ENCODE measurements at places on chromosomes 5 and 9. TPM values are rescaled to one million over a fixed set of nuclear protein-coding genes. Genes with fewer than 3 reads are reported as not detected.

Gene NUTM2F
- total RNA-seq: not detected

Gene PCDHGB5
- total RNA-seq: 0.50 TPM

Gene ANKRD31
- total RNA-seq: 0.69 TPM

Gene S100Z
- total RNA-seq: not detected

Gene KIF12
- not detected for total RNA-seq

Gene EMB
- 28.1 TPM for total RNA-seq

Gene OR1L8
- total RNA-seq: not detected

Gene SLC36A2
- not detected for total RNA-seq

Gene QRFP
- total RNA-seq: not detected

Gene CRB2
- total RNA-seq: not detected

Gene IL31RA
- not detected for total RNA-seq

Gene DRD1
- total RNA-seq: not detected

Gene IL13
- not detected for total RNA-seq

Gene C5orf58
- total RNA-seq: not detected

Gene PCDHGA12
- 13.8 TPM for total RNA-seq

Gene IRX2
- 5.8 TPM for total RNA-seq

Gene ESM1
- not detected for total RNA-seq

Gene ECM2
- total RNA-seq: not detected

Gene TOR1A
- total RNA-seq: 24.7 TPM

GRCh38 chr5:127801751-127802476 lies 98.7 kb downstream of the CCDC192 start:
- no peak for DNase-seq

- DNase-seq: peak; percentile 14
Observed at GRCh38 chr5:126138281-126138931, 284.8 kb upstream of the GRAMD2B start.

DNA sequence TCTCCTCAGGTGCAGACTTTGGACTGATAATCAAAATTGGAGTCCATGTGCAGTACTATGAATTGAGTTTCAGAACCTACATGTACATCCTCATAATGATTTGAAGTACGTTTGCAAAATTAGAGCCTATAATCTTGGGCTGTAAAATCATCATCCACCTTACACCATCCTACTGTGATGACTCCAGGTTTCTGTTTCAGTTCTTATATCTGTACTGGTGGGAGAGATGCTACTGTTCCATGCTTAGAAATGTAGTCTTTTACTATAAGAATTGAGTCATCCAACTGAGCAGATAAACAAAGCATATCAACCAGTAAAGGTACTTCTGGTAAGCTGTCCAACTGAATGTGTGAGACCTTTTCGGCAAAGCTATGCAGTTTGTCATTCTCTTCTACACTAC lies 586.3 kb upstream of the FAM174A start:
- DNase-seq: no peak

DNA sequence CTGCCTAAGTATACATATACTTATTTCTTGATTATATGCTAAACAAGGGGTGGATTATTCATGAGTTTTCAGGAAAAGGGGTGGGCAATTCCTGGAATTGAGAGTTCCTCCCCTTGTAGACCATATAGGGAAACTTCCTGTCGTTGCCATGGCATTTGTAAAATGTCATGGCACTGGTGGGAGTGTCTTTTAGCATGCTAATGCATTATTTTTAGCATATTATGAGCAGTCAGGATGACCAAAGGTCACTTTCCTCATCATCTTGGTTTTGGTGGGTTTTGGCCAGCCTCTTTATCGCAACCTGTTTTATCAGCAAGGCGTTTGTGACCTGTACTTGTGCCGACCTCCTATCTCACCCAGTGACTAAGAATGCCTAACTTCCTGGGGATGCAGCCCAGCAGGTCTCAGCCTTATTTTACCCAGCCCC lies 80.9 kb downstream of the ALDH7A1 start:
- DNase-seq: no peak

- DNase-seq: peak; percentile 32
Observed at GRCh38 chr9:105216440-105217178, 27.8 kb upstream of the SLC44A1 start.

DNA sequence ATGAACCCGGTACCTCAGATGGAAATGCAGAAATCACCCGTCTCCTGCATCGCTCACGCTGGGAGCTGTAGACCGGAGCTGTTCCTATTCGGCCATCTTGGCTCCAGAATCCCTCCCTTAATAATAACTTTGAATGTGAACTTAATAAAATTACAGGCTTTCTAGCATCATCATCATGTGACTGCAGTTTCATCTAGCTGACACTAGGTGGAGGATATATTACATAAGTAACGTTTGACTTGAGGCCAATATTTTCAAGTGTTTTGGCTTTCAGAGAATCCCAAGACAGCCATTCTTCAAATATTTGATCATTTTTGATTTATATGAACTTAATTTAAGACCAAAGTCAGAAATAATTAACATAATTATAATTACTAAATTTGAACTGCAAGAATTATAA lies 474.9 kb upstream of the CDH10 start:
- peak; percentile 66 for DNase-seq

- DNase-seq: peak; percentile 23
Observed at GRCh38 chr9:87894998-87895625, 12.4 kb downstream of the SPATA31E1 start.

DNA sequence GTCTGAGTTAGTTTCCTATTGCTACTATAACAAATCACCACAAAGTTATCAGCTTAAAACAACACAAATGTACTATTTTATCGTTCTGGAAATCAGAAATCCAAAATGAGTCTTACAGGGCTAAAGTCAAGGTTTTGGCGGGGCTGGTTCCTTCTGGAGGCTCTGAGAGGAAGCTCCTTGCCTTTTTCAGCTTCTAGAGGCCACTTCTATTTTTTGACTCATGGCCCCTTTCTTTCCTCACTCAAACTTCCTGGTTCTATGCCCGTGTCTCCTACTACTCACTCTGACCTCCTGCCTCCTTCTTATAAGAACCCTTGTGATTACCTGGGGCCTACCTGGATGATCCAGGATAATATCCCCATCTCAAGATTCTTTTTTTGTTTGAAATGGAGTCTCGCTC lies 48.2 kb downstream of the GABBR2 start:
- no peak for DNase-seq

DNA sequence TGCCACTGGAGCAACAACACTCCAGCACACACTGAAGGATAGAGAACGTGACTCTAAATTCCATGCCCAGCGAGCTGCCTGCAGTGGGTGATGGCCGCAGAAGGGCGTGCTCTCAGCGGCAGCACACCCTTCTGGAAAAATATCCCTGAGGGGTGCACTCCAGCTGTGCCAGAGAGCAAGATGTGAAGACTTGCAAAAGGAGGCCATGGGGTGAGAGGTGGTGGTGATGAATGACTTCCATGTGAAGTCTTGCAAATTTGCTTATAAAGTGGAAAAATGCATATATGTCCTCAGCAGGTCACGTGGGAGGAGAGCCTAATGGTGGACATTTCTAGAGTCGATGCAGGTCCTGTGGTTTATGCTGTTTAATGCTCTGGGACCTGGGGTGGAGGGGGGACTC lies 39.8 kb upstream of the COL5A1 start:
- no peak for DNase-seq

DNA sequence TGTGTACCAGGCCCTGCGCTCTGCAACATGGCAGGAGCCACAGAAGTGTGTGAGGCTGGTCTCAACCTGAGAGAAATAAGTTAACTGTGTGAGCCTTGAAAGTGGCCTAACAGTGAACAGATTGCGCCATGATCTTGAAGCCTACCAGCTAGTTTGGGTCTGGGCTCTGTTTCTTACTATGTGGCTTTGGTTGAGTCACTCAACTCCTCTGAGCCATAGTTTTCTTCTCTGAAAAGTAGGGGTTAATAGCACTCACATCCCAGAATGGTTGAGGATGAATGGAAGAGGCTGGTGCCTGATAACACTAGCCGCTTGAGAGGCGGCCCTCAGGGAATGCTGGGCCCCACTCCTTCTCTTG lies 121.5 kb downstream of the RGS3 start:
- DNase-seq: no peak

GRCh38 chr5:53246042-53246836 lies 136.7 kb upstream of the MOCS2 start:
- no peak for DNase-seq

GRCh38 chr9:20364959-20365358 lies 257.3 kb downstream of the MLLT3 start:
- no peak for DNase-seq

DNA sequence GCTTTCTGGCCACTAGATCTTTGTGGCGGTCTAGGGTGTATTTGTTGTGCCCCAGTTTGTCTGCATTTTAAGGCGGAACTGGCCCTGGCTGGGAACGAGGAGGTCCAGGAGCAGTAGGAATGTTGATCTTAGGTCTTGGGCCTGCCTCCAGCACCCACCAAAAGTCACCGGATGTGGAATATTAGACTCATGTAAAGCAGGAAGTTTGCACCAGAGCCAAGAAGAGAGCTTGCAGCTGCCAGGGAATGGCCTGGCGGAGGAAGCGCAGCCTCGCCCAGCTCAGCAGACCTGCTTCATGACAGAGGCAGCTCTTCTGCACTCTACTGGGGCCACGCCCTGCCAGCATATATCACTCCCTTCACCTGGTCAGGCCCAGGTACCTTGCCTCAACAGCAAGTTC lies 3.3 kb downstream of the GPX3 start:
- no peak for DNase-seq

- no peak for DNase-seq
Observed at GRCh38 chr9:93890436-93890935, 64.7 kb downstream of the BARX1 start.

- DNase-seq: no peak
Observed at GRCh38 chr5:103360475-103360874, 101.9 kb downstream of the MACIR start.

DNA sequence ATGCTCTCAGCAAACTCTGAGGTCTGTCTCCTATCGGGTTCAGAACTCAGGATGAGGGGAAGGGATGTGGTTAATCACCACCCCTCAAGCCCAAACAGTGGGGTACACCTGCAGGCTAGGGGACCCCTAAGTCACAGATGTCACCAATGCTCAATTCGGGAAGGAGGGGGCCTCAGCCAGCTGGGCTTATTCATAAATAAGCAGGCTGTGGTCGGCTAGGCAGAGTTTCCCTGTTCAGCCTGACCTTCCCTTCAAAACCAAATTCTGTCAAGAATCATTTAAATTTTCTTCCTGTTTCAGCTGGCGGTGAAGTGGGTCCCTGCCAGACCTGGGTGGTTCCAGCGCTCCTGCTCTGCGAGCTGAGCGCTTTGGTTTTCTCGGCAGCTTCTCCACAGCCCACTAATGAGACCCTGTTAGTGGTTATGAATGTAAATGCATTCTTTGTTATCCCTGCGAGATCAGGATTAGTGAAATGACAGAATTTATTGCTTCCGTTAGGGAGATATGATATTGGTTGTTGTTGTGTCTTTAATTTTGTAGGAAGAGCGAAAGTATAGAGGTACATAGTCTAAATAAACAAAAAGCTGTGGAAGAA lies 68.3 kb downstream of the AK8 start:
- DNase-seq: no peak

GRCh38 chr5:155575861-155576260 lies 562.3 kb downstream of the KIF4B start:
- no peak for DNase-seq

GRCh38 chr9:130857864-130858738 lies 23.0 kb downstream of the ABL1 start:
- no peak for DNase-seq

GRCh38 chr5:61407706-61408270 lies 75.7 kb downstream of the ZSWIM6 start:
- DNase-seq: no peak
